ENCODE measurements at places on chromosomes 12 and 14. TPM values are rescaled to one million over a fixed set of nuclear protein-coding genes. Genes with fewer than 3 reads are reported as not detected.

- DNase-seq: no peak
Measured at GRCh38 chr12:10368206-10369171, 21.4 kb downstream of the KLRK1 start.

DNA sequence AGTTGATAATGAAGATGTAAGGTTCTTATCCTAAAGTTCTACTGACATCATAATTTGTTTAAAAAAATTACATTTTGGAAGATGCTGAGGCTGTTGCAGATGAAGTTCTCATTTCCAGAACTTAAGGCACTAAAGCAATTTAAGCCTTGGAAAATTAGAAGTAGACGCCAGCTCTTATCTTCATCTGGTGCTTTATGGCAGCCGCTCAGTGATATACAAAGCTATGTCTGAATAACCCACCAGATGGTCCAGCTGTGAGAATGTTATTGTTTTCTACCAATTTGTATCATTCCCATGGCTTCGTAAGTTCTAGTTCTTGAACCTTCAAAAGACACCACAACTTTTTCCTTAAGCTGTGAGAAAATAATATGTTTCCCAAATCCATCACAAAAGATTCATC, 212.1 kb upstream of the ARID2 start:
- DNase-seq: no peak

GRCh38 chr12:111361073-111361716, 7.7 kb downstream of the PHETA1 start:
- DNase-seq: no peak

GRCh38 chr12:29762637-29763300, 21.0 kb downstream of the TMTC1 start:
- DNase-seq: no peak

DNA sequence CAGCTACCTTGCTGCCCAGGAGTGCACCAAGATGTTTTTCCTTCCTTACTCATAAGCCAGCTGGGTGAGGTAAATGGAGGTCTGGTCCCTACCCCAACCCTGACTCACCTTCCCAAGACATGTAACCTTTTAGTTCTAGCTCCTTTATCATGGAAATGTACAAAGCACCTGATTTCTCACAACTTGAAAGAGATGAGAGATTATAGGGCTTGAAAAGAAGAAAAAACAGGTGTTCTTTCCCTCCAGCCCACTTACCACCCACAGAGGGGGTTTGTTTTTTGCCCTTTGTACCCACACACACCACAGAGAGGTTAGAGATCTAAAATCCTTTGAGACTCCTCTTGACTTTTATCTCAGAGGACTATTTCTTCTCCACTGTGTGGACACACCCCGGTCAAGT, 21.1 kb downstream of the PLXNC1 start:
- no peak for DNase-seq

DNA sequence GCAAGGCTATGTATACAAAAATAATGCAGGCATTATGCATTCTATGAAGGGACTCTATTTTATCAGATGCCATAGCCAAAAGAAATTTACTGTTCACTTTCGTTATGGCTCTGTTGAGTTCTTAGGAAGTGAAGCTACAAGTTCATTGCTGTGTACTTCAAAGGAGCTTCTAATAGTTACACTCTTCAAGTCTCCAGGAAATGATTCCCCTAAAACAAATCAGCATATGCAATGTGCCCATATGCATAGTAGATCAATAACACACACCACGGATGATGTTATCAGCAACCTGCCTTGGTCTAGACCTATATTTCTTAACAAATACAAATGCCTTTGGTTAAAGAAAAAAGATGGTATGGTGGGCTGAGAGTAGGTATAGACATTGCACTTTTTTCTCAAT, 83.4 kb downstream of the AKAP6 start:
- no peak for DNase-seq

GRCh38 chr14:50926851-50927386, 17.4 kb downstream of the PYGL start:
- no peak for DNase-seq

DNA sequence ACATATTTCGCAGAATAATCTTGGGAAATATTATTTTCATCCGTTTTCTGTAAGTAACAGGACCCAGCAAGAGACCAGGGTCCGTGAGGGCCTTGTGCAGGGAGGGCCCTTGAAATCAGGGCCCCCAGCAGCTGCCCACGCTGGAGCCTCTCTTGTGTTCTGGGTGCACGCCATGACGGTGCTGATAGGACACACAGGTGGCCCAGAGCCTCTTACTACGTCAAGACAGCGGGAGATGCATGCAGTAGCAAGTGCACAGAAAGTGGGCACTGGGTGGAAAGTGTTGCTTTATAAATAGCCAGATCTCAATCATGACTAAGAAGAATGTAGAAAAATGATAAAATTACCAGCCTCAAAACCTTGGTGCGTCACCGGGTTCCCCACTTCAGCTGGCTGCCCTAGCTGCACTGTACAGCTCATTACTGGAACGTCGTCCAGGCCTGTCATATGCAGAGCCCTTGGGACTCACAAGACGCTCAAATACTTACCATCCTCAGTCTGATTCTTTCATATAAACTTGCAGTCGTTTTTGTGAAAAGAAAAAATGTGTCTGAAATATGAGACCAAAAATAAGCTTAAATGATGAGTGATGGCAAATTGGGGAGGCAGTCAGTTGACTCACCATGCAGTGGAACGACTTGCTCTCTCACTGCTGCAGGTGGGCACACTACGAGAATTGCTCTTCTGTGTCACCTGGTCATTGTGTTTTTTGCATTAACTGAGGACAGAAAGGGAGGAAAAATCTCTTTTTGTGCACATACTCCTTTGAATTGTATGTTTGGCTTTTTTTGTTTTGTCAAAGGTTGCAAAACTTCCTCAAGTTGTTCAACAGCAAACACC, 68.2 kb downstream of the DDX51 start:
- no peak for DNase-seq

DNA sequence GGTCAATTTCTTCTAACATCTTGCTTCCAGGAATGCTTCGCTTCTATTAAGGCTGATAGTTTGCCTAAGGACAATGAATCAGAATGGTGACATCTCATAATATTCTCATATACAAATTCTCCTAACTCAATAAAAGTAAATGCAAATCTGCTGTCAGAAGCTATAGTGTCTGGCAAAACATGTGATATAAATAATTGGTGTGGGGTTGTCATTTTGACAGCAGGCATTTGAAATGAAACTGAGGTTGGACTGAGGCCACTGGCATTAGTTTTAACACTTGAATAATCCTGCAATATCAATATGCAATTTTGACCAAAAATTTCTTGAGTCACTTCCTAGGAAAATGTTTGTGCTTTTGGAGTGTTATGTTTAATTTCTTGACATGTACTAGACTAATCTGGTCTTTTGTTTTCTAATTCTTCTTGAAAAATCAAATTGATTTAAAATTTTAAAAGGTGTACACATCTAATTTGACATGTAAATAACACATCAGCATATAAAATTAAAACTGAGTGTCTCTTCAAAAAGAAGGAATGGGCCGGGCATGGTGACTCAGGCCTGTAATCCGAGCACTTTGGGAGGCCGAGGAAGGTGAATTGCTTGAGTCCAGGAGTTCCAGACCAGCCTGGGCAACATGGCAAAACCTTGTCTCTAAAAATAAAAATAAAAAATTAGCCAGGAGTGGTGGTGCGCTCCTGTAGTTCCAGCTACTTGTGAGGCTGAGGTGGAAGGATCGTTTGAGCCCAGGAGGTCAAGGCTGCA, 92.3 kb upstream of the BTG1 start:
- no peak for DNase-seq

GRCh38 chr12:52097045-52097666, 17.7 kb downstream of the SMIM41 start:
- DNase-seq: peak; percentile 81

DNA sequence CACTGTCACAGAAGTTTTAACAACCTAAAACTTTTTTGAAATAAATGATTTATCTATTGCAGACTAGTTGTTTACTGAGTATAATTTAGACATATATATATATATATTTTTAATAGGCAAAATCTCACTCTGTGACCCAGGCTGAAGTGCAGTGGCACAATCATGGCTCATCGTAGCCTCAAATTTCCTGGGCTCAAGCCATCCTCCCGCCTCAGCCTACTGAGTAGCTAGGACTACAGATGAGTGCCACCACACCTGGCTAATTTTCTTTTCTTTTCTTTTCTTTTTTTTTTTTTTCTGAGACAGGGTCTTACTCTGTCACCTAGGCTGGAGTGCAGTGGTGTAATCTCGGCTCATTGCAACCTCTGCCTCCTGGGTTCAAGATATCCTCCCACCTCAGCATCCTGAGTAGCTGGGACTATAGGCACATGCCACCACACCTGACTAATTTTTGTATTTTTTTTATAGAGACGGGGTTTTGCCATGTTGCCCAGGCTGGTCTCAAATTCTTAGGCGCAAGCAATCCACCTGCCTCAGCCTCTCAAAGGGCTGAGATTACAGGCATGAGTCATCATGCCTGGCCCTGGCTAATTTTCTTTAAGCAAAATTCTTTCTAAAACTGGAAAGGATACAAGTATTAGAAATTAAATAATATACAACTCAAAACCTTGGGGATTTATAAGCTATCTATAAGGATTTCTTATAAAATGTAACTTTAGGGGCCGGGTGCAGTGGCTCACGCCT, 23.1 kb downstream of the EEA1 start:
- no peak for DNase-seq

DNA sequence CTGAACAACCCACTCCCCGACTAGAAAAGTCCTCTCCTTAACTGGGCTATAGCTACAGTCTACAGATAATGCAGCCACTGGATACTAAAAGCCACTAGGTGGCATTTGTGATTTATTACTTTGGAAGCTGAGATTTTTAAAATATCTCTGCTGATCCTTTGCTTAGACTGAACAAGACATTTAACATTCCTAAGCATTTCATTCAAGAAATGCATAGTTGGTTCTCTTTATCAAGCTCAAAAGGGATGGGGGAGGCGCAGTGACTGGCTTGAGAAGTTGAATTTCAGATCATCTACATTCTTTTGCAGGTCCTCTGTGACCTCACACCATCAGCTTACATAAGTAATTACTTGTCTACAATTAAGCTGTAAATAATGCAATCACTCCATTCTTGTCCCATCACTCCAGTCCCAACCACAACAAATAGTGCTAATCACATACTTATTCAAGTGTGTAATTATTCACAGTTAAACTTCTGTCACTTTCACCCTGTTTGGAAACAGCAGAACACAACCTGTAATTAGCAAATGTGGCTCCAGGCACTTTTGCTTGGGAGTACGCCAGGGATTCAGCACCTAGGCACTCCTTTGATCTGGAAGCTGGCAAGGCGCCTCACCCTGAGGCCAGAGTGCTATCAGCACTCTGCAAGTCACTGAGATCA, 203.6 kb downstream of the NOVA1 start:
- no peak for DNase-seq

- no peak for DNase-seq
Measured at GRCh38 chr14:33943096-33943883, 7.6 kb downstream of the EGLN3 start.

DNA sequence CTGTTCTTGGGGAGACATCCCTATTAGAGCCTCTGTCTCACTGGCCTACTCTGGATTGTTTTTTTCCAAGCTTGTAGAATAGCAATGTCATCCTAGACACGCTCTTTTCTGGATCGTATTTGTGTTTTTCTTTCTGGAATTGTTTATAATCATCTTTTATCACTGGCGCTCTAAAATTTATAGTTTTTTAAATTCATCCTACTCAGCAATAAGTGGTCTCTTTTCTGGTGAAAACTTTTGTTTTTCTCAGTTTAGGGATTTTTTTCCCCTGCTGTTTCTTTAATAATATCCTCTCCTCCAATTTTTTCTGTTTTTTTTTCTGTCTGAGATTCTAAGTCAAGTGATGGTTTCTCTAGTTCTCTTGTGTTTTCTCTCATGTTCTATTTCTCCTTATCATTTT, 25.2 kb downstream of the PDE6H start:
- DNase-seq: no peak

DNA sequence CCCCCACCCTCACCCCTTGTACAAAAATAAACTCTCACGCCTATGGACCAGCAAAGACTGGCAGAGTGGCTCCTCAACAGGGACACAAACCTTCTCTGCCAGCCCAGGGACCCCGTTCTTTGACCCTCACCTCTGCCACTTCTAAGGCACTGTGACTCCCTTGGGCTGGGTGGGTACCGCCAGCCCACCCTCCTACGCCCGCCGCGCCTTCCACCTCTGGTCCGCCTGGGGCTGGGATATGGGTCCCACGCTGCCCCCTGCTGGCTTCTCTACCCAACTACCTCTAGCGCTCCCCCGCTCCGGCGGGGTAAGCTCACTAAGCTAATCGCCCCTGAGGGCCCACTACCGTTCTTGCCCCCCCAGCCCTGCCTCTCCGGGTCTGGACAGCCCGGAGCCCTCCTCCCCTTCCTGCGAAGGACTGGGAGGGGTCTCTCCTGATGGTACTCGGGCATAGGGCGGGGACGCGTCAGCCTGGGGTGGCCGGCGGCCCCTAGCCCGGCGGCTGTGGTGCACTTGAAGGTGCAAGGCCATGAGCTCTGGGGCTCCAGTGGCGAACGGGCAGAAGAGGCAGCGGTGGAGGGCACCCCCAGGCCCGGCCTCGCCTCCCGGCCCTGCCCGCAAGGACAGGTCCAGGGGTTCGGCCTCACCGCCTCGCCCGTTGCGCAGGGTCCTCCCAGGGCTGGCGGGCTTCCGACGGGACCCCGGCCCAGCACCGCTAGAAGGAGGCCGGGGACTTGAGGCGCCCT, 8.1 kb downstream of the ZNF219 start:
- no peak for DNase-seq

DNA sequence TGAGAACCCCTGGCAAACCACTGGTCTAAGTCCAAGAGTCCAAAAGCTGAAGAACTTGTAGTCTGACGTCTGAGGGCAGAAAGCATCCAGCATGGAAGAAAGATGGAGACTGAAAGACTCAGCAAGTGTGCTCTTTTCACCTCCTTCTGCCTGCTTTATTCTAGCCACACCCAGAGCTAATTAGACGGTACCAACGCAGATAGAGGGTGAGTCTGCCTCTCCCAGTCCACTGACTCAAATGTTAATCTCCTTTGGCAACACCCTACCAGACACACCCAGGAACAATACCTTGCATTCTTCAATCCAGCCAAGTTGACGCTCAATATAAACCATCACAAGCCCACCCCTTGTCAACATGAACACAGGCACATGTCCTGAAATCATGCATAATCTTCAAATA, 155.1 kb downstream of the CCDC59 start:
- DNase-seq: no peak

PRORP gene
- 11.0 TPM for total RNA-seq

NEMP1 gene
- total RNA-seq: 7.1 TPM

ORAI1 gene
- total RNA-seq: 18.2 TPM

NEK9 gene
- 58.4 TPM for total RNA-seq

CNPY2 gene
- 65.6 TPM for total RNA-seq

IQSEC3 gene
- total RNA-seq: 1.7 TPM

TMEM253 gene
- not detected for total RNA-seq

SYNE3 gene
- total RNA-seq: 27.0 TPM

SIX6 gene
- not detected for total RNA-seq

SLC25A29 gene
- total RNA-seq: 58.9 TPM

CISTR gene
- not detected for total RNA-seq

ANO2 gene
- 18.7 TPM for total RNA-seq

AICDA gene
- total RNA-seq: not detected

Measured in vagina (tissue), 2 donors.